ENCODE measurements at places on chromosomes 6 and 20. TPM values are rescaled to one million over a fixed set of nuclear protein-coding genes. Genes with fewer than 3 reads are reported as not detected.

- peaks cover 17% of the 10 kb centered on the region for H3K4me1 ChIP-seq
- DNase-seq: no peak
- H3K4me3 ChIP-seq: no peak overlapping the region
- no peak overlapping the region for H3K27ac ChIP-seq
- no peaks in the 10 kb centered on the region for H3K27me3 ChIP-seq
Measured at GRCh38 chr20:40769677-40770285, 80.7 kb upstream of the MAFB start.

FAXC gene
- total RNA-seq: 4.3 TPM

DNA sequence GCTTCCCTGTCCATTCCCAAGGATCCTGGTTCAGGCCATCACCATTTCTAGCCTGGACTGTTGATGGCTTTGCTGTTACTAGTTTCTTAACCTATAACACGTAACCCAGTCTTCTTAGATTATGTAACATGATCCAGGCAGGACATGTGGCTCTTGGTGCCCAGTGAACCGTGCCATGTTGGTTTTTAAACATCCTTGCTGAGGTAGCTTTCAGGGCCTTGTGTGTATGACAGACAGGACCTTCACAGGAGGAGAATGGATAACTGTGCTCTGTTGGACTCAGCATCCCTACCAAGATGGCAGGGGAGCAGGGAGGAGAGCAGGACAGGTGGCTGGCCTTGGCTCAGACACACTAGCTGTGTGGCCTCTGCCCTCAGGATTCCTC lies 46.8 kb downstream of the PANK2 start:
- no peak for DNase-seq
- peak overlapping the region; percentile 15 for H3K27ac ChIP-seq
- no peaks in the 10 kb centered on the region for H3K27me3 ChIP-seq
- H3K4me1 ChIP-seq: peaks cover 46% of the 10 kb centered on the region
- peaks cover 5% of the 10 kb centered on the region for H3K36me3 ChIP-seq

LHFPL5 gene
- total RNA-seq: not detected

SCRT2 gene
- not detected for total RNA-seq

STAU1 gene
- 73.5 TPM for total RNA-seq

DNA sequence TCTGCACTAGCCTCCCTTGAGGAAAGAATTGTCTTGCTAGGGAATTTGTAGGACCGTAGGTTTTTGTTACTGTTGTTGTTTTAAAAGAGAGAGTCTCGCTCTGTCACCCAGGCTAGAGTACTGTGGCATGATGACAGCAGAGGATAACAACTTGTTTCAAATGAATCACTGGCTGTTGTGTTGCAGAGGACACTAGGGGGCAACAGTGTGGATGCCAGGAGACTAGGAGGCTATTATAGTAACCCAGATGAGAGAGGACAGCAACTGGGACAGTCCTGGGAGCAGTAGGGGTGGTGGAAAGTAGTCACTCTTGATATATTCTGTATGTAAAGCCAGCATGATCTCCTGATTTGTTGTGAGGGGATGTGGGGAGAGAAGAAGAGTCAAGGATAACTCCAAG lies 41.8 kb upstream of the LAMA4 start:
- no peaks in the 10 kb centered on the region for H3K4me1 ChIP-seq
- no peak for DNase-seq
- no peaks in the 10 kb centered on the region for H3K27me3 ChIP-seq
- no peaks in the 10 kb centered on the region for H3K36me3 ChIP-seq

- H3K27me3 ChIP-seq: no peaks in the 10 kb centered on the region
- no peaks in the 10 kb centered on the region for H3K4me1 ChIP-seq
- no peak for DNase-seq
Measured at GRCh38 chr6:1987640-1988039, 257.8 kb downstream of the GMDS start.

WFDC12 gene
- total RNA-seq: 3.9 TPM

DNA sequence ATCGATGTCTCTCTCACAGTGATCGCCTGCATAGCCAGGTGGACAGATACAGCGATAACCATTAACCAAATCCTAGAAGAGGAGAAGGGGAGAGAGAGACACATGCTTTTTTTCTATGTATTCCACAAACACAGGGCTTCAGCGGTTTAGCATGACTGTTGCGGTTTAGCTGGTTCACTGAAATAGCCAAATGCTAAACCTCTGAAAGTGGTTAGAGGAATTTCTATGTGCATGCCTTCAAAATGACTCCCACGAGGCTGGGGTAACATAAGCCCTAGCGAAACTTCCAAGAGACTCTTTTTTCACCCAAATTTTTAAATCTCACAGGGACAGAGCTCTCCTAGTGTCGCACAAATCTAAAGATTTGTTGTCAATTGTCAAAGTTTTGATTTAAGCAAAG lies 25.1 kb downstream of the JAG1 start:
- H3K4me3 ChIP-seq: no peak overlapping the region
- H3K4me1 ChIP-seq: peaks cover 15% of the 10 kb centered on the region
- H3K36me3 ChIP-seq: peaks cover 93% of the 10 kb centered on the region
- DNase-seq: no peak

DNA sequence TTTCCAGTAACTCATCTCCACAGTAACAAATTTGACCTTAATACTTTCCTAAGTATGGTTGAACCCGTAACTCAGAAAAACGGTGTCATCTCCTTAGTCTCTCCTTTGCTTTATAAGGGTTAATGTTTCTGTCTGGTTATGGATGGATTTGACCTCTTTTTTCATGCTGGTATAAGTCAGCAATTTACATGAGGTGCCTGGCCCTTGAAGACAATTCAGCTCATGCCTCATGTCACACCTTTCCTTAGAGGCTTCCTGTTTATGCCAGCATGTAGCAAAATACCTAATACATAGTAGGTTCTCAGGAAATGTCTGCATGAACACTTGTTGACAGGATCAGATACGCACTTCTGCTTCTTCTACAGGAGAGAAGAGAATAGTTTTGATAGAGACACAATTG lies 37.7 kb upstream of the C20orf144 start:
- H3K27me3 ChIP-seq: no peaks in the 10 kb centered on the region
- no peaks in the 10 kb centered on the region for H3K4me1 ChIP-seq
- H3K36me3 ChIP-seq: peaks cover 65% of the 10 kb centered on the region
- no peak overlapping the region for H3K4me3 ChIP-seq

- no peak overlapping the region for H3K27ac ChIP-seq
- H3K27me3 ChIP-seq: no peaks in the 10 kb centered on the region
- no peak overlapping the region for H3K4me3 ChIP-seq
- no peak for DNase-seq
Measured at GRCh38 chr6:15441215-15441868, 195.5 kb downstream of the JARID2 start.

Measured in lower lobe of right lung (tissue), 2 donors.